Neural progenitor cell (in vitro differentiated cells): ENCODE measurements at places on chromosomes 7 and 10. TPM values are rescaled to one million over a fixed set of nuclear protein-coding genes. Genes with fewer than 3 reads are reported as not detected.
A peak's percentile ranks its signal among the peaks of the same experiment; 100 is the strongest.

Gene GFRA1
- total RNA-seq: 14.0 and 14.6 TPM in 2 replicates

Gene SPDYE2B
- not detected in 2 replicates for total RNA-seq

Gene OR2A12
- total RNA-seq: not detected in 2 replicates

Gene CTAGE4
- 0.43 and 1.1 TPM in 2 replicates for total RNA-seq

Gene VGF
- total RNA-seq: 0.65 and 1.6 TPM in 2 replicates

Gene AGAP6
- total RNA-seq: 12.3 TPM in 2 replicates

Gene PLA2G12B
- total RNA-seq: 0.12 TPM in 1 of 2 replicates, not detected in the other

Gene MUC3A
- 0.15 and 0.80 TPM in 2 replicates for total RNA-seq

- no peak for DNase-seq
These were observed 114.2 kb upstream of the HABP2 start for GRCh38 chr10:113438652-113439051.

GRCh38 chr7:137930581-137930980, 71.3 kb downstream of the CREB3L2 start:
- DNase-seq: no peak

- DNase-seq: no peak
These were observed 454.6 kb upstream of the ANKRD30A start for GRCh38 chr10:36670621-36671402.

- no peak for DNase-seq
These were observed 76.8 kb downstream of the TPST1 start for GRCh38 chr7:66281678-66282590.

DNA sequence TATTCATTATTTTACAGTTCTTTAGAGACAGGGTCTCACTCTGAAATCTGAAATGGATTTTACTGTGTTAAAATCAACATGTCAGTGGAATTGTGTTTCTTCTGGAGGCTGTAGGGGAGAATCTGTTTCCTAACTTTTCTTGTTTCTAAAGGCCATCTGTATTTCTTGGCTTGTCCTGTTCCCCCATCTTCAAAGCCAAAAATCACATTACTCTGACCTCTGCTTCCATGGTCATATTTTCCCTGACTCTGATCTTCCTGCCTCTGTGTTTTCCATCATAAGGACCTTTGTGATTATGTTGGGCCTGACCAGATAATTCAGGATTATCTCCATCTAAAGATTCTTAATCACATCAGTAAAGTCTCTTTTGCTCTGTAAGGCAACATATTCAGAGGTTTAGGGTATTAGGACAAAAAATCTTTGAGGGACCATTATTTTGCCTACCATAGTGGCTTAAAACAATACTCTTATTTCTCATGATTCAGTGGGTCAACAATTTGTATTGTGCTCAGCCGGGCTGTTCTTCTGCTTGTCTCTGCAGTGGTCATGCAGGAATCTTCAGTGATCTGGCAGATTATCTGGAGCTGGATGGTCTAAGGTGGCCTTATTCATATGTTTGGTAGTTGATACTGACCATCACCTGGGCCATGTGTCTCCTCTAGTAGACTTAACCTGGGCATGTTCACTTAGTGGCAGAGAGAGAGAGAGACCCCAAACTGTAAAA, 5.7 kb downstream of the ANLN start:
- no peak for DNase-seq

- DNase-seq: peak; percentile 89
These were observed at the start of gene FOXK1 for GRCh38 chr7:4681886-4682620. Gene FOXK1 (plus strand): TSS chr7:4682295. CDS start chr7:4682309, 14 bp downstream.

DNA sequence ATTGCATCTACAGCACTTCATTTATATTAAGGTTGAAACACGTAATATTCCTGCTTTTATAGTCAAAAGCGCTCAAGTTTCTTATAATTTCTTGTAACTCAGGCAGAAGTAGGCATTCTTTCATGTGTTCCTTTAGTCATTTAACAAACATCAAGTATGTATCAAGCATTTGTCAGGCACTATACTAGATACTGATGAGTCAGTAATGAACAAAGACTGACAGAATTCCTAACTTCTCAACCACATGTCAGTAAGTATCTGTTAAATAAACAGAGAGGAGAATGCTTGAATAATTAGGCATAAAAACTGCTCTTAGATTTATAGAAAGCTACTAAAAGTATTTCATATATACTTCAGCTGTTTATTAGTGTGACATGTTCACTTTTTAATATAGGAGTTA, 9.9 kb downstream of the CRPPA start:
- no peak for DNase-seq

- DNase-seq: no peak
These were observed 57.3 kb downstream of the GBF1 start for GRCh38 chr10:102302611-102303010.

DNA sequence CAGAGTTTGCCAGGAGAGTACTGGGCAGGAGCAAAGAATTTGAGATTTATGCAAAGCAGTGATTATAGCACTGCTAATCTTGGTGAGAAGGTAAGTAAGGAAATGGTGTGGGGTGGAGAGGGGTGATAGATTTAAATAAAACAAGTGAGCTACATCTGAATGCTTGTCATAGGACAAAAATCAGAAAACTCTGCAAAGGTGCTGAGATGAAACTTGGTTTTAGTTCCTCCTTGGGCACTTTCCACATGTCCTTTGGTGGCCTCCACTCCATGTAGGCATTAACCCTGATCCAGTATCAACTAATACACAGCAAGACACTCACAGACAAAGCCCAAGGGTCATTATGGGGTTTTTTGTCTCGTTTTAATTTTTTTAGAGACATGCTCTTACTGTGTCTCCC, 25.7 kb upstream of the FAM107B start:
- no peak for DNase-seq

- DNase-seq: no peak
These were observed 19.0 kb downstream of the WDFY4 start for GRCh38 chr10:48703531-48704122.

DNA sequence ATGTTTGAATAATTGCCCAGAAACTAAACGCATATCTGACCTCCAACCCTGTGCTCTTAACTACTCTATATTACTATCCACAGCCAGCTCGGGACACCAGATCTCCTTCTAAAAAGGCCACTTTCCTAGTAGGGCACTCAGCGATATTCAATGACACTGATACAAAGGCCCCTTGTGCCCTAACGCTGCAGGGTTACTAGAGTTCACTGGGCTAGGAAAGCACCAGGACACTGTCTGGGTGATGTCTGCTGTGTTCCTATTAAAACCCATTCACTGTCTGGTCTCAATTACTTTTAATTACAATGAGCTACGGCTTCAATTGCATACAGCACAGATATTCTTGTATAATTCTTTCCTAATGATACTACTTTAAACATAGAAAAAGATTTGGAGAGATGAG, 91.7 kb downstream of the SORCS1 start:
- DNase-seq: peak; percentile 46

- DNase-seq: no peak
These were observed 355.1 kb upstream of the SHH start for GRCh38 chr7:156167417-156167807.

DNA sequence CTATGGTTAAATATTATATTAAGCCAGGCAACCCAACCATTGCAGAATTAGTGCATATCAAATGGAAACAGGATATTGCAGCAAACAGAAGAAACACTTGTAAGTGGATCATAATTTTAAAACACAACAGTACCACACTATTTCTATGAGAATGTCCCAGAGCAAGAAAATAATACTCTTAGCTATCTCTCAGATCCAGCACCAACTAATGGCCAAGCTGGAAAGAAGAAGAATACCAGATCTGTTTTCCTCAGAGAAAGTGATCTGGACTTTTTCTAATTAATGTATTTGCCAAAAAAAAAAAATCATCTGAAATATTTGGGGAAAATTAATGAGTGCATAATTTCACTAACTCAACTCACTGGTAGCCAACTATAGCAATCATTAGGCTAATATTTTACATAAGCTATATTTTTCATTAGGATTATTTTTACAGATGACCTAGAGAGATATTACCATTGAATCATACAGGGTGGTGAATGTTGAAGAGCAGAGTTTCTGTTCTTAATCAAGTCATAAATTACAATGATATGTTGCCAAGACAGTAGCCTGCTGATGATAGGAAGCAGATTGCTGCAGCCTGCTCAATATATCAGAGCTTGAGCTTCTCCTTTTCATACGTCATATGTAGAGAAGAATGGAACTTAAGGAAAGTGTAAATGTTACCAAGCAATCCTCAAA, 995.4 kb upstream of the LRRN3 start:
- no peak for DNase-seq

DNA sequence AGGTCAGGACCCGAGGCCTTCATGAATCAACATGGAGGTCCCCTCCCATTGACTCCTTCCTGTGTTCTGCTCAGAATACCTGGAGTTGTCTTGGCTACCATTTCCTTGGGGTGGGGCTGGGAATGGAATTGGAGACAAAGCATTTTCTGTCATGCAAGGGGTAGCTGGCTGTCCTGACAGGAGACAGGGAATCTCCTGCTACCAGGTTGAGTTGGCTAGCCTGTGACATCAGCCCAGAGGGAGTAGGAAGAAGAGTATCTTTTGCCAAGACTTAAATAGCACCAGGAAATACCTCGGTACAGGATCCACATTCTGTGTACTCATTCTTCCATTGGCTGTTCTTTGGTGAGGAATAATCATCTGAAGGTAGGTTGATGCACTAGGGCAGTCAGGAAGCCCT, 4.9 kb downstream of the ZDHHC16 start:
- DNase-seq: no peak

- DNase-seq: no peak
These were observed 71.3 kb downstream of the LANCL2 start for GRCh38 chr7:55436457-55436856.

DNA sequence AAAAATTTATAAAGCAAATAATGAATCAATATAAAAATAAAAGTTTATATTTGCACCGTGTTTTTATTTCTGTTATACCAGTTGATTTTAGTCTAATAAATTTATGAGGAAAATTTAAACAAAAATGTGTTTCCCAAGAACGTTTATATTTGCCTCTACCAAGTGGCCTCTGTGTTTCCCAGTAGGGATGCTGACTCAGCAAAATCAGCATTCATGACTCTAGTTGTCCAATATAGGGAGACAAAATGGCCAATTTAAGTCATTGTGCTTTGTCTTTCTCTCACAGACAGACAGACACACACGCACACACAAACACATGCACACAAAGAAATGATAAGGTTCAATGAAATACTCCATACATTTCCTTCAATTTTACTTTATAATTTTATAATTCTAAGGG, 942.5 kb upstream of the ZWINT start:
- DNase-seq: peak; percentile 4

DNA sequence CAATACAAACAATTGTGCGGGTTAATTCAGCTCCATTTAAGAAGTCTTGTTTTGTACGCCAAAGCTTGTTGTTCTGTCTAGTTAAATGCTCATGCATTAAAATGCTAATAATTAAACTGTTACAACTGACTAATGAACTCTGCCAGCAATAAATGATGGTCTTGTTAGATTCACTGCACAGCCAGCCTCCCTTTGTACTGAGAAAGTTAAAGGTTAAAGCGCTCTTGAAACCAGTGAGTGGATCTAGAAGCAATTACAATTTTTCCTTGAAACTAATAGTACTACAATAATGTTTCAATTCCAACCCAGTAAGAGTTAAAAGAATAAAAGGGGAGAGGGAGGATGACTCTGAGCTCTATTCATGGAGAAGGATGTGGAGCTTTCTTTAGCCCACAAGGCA, 233.0 kb downstream of the EMX2 start:
- DNase-seq: no peak

DNA sequence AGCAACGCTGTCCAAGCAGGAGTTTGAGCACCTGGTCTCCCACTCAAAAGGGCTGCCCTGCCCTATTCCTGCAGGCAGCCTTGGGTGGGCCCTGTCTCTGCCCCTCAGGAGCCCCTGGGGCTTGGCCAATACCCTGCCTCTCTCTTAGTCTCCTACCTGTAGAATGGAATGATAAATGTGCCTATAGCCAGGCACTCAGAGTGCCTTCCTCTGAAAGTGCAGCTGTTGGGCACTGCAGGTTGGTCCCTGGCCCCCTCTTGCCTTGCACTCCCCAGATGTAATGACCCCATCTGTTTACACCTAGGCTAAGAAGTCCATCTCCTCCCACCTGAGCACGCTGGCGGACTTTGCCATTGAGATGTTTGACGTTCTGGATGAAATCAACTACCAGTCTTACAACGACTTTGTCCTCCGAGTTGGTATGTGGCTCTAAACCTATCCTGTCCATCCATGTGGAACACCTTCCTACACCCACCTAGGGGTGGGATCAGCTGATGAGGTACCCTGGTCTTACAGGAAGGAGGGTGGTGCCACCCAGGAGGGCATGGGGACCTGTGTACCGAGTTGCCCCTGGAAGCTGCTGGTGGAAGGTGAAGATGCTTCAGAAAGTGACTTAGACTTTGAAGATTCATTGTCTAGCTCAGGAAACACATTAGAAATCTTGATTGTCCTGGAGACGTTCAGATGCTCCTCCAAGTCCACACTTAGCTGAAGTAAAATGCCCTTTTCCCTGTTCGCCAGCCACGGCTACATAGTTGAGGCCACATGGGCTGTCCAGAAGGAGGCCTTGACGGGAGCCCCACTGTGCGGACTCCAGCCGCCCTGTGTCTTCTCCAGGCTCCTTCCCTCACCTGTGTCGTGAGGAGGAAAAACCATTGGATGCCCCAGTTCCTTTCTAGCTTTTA, 134.1 kb downstream of the ADCY1 start:
- no peak for DNase-seq

DNA sequence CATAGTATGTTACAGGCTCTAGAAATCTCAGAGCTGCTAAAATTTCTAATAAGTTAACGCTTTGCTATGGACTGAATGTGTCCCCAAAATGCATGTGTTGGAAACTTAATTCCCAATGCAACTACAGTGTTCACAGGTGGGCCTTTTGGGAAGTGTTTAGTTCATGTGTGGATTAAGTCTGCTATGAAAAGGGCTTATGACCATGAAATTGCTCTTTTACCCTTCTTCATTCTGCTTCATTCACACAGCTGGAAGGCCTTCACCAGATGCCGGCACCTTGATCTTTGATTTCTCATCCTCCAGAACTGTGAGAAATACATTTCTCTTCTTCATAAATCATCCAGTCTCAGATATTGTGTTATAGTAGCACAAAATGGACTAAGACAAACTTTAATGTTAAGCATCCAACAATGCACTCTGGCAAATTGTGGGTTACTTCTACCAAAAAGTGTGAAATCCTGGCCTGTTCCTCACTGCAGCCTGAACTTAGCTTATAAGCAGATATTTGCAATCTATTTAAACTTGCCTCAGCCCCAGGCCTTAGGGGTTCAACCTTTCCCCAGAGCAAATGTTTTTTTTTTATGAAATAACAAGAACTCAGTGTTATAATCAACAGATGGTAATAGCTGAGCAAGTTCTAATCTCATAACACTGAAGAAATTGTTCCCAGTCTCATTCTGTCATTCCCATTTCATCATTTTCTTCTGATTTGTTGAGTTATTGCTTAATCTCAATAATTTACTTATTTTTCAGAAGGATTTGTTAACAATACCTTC, 523.6 kb downstream of the KIF20B start:
- no peak for DNase-seq

DNA sequence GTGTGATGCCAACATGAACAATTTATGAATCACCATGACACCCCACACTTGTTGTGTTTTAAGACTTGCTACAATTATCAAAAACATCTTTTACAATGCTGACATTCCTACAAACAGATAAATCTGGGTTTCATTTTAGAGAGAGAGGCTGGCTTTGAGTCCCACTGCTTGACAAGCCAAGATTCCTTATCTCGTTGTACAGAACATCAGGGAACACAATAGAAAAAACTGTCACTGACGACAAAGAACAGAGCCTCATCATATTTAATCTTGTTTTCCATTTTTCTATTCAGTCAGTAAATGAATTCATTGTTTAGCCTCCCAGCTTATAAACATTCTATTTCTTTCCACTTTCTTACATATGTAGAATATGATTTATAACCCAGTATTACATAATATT, 461.6 kb upstream of the VSTM2A start:
- no peak for DNase-seq
